ENCODE measurements at places on chromosomes 5 and 9.

- DNase-seq = no peak
Observed at GRCh38 chr5:155735388-155735787, 591.6 kb upstream of the SGCD start.

DNA sequence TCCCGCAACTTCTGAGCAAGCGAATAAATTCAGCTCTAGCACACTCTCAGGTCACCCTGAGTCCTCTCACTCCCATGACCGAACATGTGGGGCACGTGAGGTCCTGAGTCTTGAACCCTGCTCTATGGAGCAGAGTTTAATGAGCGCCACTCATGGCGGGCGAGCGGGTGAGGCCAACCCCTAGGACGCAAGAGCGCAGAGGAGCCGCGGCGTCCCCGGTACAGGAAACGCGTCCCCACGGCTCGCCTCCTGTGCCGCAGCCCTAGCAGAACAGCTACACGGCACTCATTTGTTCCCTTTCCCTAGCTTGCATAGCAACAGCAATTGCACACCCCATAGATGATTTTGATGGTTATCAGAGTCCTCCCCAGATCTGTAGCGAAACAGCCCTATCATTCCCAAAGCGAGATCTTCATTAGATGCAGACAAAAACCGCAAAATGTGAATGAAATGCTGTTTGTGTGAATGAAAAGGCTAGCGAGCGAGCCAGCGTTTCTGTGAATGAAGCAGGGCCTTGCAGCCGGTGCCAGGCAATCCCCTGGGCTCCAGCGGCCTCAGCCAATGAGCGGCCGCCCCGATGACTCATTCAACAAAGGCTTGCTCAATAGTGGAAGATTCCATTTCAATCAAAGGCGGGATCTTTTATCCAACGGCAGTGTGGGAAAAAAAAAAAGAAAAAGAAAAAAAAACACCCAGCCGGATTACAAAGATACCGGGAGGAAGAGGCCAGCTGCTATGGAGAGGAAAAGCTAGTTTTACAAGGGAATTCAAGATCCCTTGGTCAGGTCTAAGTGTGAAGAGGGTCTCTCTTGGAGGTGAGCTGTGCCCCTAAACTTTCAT lies 1.5 kb upstream of the SHC3 start:
- peak; percentile 71 for DNase-seq

DNA sequence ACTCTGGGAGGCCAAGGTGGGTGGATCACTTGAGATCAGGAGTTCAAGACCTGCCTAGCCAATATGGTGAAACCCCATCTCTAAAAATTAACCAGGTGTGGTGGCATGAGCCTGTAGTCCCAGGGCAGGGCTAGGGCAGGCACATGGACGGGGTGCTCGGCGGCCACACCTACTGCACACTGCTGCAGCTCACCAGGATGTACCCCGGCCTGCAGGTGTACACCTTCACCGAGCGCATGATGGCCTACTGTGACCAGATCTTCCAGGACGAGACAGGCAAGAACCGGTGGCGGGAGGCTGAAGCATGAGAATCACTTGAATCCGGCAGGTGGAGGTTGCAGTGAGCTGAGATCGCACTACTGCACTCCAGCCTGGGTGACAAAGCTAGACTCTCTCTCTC lies 3.2 kb downstream of the ST6GALNAC4 start:
- no peak for DNase-seq

GRCh38 chr9:94657021-94657725 lies 17.9 kb upstream of the FBP1 start:
- DNase-seq = no peak

DNA sequence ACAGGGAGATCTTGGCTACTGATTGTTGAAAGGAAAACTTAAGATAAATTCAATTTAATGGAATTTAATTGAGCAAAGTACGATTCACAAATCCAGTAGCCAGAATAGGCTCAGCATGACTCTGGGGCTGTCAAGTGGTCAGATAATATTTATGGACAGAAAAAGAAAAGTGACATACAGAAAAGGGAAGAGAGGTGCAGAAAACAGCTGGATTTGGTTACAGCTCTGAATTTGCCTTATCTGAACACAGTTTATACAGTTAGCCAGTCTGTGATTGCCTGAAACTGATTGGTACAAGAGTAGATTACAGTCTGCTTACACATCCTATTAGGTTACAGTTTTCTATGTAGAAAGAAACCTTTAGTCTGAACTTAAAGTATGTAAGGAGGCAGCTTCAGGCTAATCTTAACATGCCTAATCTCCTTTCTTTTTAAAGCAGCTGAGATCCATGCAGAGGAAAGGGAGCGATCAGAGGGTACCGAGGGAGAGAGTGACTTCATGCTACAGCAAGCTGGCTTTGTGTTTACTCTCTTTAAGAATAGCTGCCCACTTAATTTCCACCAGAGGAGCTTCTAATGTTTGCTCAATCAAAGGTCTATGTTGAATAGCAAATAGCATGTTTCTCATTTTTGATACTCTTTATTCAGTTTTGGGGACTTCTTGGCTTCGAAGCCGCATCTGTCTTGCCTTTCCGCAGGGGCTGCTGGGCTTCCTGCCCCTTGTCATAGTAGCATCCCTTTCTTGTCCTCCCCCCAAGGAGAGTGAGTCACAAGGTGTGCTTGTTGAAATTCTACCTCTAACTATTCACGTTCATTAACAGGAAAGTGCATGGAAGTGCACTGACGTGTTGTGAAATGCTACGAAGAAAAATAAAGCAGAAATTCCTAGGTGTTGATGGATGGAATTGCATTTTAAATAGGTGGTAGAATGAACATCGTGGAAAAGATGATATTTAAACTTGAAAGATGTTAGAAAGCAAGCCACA lies 761.2 kb downstream of the TAF11L14 start:
- DNase-seq = no peak

DNA sequence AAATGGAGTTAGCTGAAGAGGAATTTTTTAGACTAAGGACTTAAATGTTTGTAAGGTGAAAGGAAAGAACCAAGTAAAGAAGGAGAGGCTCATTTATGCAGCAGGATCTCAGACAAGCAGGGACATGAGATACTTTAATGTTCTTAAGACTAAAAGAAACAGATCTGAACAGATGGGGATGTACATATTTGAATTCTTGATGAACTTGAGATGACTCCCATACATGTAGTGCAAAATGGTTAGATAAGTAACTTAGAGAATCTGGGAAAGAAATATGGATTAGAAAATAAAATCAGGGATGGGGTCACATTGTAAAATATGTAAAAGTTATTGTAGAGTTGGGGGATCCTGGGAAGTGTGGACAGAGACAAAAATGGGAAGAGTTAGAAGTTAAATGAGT lies 27.1 kb upstream of the PSAT1 start:
- no peak for DNase-seq

DNA sequence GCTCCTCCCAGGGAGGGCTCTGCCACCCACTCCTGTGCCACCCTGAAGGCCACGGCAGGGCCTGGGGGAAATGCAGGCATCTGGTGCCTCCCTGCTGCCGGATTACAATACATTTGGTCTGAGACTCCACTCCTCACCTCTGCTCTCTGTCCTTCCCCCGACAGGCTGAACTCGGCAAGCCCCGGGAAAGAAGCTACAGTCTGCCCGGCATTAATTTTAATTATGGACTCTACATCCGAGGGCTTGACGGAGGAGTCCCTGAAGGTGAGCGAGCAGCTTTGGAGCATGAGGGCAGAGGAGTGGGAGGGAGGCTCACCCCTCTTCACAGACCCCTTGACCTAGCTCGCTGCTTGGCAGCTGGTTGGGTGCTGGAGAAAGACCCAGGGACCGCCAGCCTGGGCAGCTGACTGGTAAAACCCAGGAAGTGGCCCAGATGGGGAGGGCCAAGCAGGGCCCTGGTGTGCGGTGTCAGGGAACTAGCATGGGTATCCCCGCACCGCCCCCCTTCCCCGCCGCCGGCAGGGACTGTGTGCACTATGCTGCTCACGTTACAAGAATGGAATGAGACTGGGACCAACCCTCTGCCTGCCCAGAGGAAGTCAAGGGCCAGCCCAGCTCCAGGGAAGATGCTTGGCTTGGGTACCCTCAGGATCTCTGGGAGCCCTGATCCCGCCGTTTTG lies 83.7 kb upstream of the BARHL1 start:
- DNase-seq = no peak

DNA sequence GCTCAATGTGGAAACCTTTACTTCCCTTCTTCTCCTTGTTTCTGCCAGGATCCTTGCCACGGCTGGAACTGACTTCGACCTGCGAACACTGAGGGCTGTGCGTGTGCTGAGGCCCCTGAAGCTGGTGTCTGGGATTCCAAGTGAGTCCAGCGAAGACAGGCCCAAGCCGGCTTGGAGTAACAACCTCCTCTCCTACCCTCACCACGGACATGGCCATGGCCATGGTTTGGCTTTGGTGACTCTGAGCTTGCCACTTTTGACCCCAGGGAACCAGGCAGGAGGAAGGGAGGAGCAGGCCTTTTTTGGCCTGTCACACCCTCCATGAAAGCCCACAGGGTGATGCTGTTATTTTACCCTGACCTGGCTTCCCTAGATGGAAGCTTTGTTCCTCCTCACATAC lies 35.5 kb downstream of the CACNA1B start:
- DNase-seq = no peak

DNA sequence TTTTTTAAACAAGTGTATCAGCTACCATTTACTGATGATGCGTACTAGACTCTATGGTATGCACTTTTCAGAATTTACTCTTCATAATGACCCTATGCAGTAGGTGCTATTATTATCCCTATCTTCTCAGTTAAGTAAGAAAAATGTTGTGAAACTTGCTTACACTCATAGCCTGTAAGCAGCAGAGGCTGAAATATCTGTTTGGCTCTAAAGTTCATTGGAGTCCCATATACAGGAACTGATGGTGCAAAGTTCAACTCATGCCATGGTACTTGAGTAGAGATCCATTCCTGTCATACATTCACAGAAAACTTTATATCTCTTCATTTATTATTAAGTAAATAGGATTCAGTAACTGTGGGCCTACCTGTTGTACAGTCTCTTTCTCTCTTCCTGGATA lies 41.4 kb upstream of the CCDC112 start:
- DNase-seq = no peak

GRCh38 chr5:127556609-127557334 lies 39.3 kb downstream of the PRRC1 start:
- no peak for DNase-seq

GRCh38 chr9:82645600-82645999 lies 417.3 kb downstream of the RASEF start:
- DNase-seq = no peak

DNA sequence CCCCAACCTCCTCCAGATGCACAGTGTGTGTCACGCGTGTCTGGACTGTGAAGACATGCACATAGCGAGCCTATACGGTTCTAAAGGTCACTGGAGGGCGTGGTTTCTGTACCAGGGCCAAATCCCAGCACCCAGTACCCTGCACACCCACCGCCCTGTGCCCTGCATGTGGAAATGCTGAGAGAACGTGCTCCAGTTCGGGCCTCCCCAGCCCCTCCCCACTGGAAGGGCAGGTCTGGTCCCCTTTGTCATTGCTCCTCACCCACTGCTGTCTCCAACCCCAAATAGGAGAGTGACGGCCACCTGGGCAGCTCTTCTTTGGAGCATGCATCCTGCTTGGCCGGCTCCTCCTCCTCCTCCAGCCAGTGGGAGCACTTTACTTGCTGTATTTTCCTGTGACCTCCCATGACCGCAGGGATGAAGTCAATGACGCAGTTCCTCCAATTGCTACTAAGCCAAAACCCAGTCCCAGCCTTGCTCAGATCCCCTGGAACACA lies 116.7 kb downstream of the WNK2 start:
- DNase-seq = no peak

DNA sequence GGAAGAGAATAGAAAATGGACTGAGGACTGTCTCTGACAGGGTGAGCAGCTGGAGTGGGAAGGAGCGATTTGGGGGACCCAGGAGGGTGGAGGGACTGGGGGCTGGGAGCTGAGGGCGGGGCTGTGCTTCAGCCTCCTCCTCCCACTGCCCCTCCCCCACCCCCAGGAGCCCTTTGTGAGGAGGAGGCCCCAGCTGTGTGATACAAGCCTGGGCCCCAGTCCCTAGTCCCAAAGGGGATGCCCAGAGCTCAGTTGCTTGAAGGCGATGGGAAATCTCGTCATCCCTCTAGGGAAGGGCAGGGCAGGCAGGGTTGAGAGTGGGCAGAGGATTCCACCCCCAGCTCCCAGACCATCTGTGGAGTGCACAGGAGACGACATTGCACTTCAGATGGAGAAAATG lies at the start of gene SPATA31E1:
Gene SPATA31E1 (plus strand): TSS at position 251 of the 400 bp plus-strand sequence. CDS start 15 bp downstream, at position 266.
- no peak for DNase-seq

DNA sequence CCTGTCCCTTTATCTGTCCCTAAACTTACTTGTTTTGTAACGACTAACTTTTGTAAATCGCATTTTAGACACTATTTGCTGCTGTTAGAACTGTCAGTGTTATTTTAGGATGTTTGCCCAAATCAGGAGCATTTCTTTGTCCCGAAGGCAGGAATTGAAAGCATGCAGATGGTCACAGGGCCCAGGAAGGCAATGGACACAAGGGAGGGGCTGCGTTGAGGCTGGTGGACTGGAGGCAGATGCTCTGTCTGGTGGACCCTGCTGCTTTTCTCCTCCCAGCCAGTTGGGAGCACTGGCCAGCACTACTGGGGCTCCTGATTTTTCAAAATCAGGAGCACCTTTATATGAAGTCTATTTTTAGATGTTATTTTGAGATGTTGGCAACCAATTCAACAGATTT lies 31.7 kb downstream of the DOCK2 start:
- DNase-seq = no peak

DNA sequence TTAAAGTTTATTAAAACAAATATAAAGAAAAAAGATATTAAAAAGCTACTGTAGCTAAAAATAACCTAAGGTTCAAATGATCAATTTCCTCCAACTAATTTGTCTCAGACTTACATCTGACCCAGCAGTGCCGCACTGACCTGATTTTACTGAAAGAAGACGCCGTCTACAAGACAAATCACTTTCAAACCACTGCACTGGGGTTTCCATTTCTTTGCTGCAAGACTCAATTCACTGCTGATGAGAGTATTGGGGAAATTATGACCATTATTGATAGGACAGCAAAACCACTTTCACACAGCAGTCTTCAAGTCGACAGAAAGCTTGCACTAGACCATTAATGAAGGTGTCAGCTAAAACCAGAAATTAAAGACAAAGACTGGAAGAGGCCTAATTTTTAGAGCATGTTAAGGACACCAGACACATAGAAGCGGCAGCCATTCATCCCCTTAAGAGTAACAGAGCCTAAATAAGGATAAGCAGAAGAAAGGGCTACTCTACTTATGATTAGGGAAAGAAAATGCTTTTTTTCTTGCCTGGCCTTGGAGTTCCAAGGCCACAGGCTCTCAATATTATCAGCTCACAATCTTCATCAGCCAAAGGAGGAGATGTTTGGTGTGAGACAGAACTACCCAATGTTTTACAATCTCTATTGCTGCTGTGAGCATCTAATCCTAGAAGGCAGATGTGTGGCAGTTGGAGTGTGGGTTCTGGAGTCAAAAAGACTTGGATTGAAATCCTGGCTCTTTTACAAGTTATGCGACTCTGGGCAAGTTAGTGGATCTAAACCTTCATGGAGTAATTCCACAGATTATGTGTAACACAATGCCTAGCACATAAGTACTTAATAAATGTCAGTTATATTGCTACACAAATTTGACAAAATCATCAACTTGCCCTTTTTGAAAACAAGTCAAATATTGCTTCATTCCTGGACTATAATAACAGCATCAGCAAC lies 190.7 kb downstream of the MAPKAP1 start:
- DNase-seq = no peak

- peak; percentile 90 for DNase-seq
Observed at GRCh38 chr9:133619791-133620190, 10.6 kb upstream of the FAM163B start.

GRCh38 chr5:158026304-158027031 lies 167.5 kb upstream of the CLINT1 start:
- DNase-seq = no peak

GRCh38 chr5:63451188-63451587 lies 511.1 kb downstream of the HTR1A start:
- no peak for DNase-seq
